CD4-positive, alpha-beta memory T cell (primary cell): ENCODE measurements at places on chromosomes 13 and 19.

- DNase-seq = no peak
Measured at GRCh38 chr13:34731486-34731885, 210.6 kb upstream of the NBEA start.

- no peak for DNase-seq
Measured at GRCh38 chr13:29540334-29540733, 55.2 kb downstream of the SLC7A1 start.

- DNase-seq = peak; percentile 87
Measured at GRCh38 chr19:49533551-49534488, 6.0 kb downstream of the RCN3 start.

DNA sequence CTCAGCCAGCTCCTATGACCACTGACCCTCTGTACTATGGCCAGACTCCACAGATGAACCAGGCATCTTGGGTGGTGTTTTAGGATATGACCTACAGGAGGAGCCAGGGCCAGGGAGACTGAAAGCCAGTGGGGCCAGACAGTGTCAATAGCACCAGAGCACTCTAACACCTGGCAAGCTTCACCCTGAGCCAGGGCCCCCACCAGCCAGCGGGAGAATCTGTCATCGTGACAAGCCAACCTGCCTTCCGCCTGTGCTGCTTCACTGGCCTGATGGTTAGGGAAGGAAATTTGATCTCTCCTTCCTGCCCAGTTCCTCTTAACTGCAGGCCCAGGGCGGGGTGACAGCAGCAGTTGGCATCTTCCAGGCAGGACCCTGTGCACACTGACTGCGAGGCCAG lies 222.4 kb downstream of the UQCRFS1 start:
- DNase-seq = no peak

GRCh38 chr13:60590800-60591747 lies 194.1 kb downstream of the TDRD3 start:
- DNase-seq = no peak

DNA sequence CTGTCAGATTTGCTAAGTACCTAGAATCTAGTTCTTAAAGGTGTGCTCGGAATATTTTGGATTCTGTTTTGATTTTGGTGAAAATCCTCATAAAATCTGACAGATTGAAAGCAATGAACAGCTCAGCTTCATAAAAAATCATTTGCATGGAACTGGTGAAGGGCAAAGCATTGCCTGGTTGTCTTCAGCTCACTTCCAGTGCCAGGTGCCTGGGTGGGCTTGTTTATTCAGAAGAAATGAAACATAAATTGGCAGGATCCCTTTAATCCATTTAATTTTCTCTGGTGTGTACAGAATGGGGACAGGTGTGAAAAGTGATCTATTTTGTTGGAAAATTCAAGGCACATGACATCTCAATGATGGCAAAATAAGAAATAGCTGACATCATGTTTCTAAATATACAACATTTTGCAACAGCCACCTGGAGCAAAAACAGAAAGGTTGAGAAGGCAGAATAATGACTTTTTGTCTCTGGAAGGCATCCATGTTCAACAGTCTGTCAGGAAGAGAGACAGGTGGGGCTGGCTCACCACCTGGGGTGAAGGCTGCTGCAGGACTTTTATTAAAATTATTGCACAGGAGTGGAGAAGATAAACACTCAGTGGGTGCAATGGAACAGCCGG lies 52.2 kb downstream of the RFC3 start:
- no peak for DNase-seq

DNA sequence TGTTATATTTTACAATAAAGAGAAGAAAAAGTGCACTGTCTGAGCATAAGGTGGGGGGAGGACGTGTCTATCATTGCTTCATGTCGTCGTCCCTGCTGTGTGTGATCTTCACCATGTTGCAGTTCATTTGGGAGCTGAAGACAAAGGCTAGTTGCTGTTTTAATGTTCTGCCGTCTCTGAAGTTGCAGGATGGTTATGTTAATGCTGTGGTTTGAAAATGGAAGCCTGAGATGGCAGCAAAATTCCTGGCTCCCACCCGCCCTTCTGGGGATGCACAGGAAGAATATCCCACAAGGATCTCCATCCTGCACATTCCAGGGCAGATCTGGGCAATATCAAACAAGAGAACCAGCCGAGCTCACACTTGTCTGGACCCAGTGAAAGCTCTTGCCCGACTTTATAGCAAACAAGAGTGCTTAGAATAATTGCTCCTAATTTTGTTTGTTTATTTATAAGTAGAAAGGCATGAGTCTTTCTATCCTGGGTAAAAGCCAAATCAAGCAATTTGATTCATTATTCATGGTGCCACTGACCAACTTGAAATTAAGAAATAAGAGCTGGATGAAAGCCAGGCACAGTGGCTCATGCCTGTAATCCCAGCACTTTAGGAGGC lies 110.3 kb upstream of the ABCC4 start:
- DNase-seq = no peak

- DNase-seq = no peak
Measured at GRCh38 chr13:107461751-107462150, 753.6 kb downstream of the LIG4 start.

GRCh38 chr19:31979949-31980670 lies 365.3 kb upstream of the ZNF507 start:
- DNase-seq = no peak

DNA sequence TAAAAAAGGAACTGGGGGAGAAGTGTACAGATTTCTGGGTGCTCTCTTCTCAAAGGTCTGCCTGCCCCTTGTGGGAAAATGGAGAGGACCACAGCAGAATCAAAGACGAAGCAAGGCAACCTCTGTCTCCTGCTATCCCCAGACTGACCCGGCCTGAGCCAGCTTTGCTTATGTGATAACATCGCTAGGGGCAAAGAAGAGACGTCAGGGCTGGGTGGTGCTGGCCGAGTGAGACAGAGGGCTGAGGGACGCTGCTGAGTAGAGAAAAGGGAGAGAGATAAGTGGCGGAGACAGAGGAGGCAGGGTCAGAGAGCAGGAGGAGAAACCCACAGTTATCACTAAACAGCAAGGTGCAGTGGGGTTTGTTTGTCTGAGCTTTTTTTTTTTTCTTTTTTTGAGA lies 4.6 kb upstream of the MUC16 start:
- DNase-seq = no peak

GRCh38 chr19:12400633-12401502 lies at the start of gene ZNF799:
Gene ZNF799, minus strand, starts transcription at chr19:12401271. Its CDS starts 201 bp downstream, at chr19:12401070.
- DNase-seq = peak; percentile 83

GRCh38 chr13:21970918-21971317 lies 300.0 kb downstream of the FGF9 start:
- DNase-seq = no peak

- DNase-seq = no peak
Measured at GRCh38 chr13:45278096-45278645, 62.8 kb downstream of the TPT1 start.

- no peak for DNase-seq
Measured at GRCh38 chr13:50089633-50090032, 74.4 kb downstream of the KCNRG start.

DNA sequence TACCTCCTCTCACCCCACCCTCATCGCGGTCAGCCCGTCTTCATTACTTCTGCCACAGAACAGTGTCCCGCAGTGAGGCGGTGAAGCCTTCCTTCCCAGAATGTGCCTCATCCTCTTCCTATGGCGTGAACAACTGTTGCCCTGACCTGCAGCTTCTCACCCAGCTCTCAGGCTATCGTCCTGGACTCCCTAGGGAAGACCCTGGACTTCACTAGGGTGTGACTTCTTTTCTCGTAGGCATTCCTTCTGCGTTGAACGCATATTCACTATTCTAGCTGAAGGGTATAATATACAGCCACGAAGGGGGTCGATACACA lies 982 bp downstream of the ZNF865 start:
- no peak for DNase-seq

GRCh38 chr13:102675115-102675514 lies 19.7 kb downstream of the METTL21C start:
- DNase-seq = no peak

- DNase-seq = no peak
Measured at GRCh38 chr19:7292950-7293761, 1.1 kb downstream of the INSR start.

- DNase-seq = no peak
Measured at GRCh38 chr13:23987331-23987894, 90.1 kb upstream of the C1QTNF9B start.

DNA sequence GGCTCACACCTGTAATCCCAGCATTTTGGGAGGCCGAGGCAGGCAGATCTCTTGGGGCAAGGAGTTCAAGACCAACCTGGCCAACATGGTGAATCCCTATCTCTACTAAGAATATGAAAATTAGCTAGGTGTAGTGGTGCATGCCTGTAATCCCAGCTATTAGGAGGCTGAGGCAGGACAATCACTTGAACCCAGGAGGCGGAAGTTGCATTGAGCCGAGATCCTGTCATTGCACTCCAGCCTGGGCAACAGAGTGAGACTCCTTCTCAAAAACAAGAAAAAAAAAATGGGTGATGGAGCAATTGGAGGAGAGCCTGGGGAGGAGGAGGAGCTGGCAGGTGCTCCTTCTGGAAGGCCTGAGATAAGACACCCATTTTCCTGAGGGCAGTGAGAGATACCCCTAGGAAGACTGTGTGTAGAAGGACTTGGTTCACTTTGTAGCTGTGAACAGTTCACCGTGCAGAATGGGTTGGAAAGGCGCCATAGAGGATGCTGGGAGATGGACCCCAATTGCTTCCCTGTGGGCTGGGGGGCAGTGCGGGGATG lies 8.7 kb upstream of the CARM1 start:
- DNase-seq = no peak

- DNase-seq = no peak
Measured at GRCh38 chr13:65868884-65869283, 1361.3 kb downstream of the PCDH9 start.

DNA sequence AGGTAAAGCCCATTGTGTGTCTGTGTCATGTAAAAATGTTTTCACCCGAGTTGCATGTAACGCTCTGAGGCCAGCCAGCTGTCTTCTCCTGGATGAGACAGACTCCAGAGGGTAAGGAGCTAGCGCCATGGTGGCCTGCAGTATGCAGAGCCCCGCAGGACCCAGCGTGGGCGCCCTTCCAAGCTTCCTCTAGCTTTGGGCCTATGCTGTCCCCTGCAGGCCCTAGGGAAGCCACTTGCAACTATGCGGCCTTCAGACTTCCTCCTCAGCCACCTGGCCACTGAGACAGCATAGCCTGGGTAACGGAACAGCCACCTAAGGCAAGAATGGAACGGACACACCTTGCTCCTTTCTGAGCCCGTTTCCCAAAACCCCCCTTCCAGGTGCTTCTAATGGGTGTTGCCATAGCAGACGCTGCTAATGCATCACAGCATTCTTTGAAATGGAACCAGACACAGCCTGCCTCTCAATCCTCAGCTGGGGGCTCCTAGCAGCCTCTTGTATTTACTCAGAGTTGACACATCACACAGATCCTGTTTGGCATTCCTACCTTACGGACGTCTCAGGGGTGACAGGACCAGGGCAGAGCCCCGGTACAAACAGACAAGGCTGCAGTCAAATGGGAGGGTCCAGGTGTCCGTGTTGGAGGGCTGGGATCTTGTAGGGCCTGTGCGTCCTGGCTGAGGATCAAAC lies 6.2 kb downstream of the FAM32A start:
- DNase-seq = no peak

- no peak for DNase-seq
Measured at GRCh38 chr19:55554741-55555152, 9.4 kb upstream of the SBK3 start.

DNA sequence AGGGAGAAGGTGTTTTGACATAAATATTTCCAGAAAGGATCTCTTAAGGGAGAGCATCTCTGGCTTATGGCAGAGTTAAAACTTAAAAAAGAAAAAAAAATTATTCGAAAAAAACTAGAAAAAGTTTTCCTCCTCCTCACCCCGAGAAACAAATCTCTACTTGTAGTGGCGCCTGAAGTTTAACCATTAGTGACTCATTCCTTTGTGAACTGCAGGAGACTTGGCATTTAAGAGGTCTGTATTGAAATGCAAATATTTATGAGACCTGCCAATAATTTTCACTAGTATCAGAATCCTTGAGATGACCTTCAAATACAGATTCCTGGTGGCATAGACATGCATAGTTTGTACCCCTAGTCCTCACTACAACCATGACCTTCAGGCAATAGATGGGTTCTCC lies 64.9 kb upstream of the MED4 start:
- DNase-seq = no peak

GRCh38 chr19:32624410-32624809 lies 43.4 kb downstream of the PDCD5 start:
- DNase-seq = no peak

DNA sequence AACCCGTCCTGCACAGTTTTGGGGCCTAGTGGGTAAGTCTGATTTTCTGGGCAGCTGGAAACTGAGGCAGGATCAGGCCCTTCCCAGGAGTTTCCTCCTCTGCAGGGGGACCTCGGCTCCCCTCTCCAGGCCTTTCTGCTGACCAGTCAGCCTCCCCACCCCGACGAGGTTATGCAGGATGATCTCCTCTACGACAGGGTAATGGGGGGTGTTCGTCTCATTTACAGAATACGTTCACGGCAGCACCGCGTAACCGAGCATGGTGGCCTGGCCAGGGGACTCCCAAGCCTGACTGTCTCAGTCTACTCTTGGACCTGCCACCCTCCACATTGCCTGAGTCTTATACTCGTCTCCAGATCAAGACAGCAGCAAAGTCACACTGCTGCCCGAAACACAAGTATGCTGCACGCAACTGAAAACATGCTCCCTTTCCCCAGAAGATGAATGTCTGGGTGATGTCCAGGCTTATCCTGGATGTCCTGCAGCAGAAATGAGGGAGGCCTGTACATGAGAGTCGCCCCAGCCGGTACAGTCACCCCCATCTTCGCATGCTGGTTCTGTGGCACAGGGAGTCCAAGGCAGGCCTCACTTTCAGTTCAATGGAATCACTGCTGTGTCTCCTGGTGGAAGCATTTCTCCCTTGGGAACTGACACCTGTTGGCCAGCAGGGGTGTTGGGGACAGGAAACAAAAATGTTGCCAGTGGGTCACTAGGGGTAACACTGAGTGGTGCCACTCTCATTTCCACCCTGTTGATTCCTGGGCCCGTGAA lies 120.8 kb downstream of the SOX1 start:
- DNase-seq = no peak

DNA sequence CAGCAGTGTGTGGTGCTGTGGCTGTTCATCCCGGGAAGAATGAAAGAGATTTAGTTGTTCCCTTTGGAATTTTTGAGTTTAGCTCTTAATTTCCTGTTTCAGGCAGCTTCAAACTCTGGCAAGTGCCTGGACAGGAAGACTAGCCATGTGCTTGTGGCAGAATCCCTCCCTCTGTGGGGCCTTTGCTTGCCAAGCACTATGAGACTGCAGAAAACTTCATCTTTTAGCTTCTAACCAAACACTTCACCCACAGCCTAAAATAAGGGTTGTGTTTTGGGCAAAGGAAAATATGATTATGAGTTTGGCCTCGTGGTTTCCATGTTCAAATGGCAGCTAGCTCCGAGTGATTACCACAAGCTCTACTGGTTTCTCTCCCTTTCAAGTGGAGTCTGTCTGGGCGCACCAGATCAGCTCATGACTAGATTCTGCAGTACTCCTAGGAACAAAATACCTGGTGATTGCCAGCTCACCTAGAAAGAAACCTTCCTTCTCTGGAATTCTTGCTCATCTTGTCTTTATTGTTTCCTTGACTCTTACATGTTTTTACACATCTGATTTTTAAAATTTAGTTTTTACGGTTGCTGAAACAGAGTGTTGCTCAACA lies 707.5 kb downstream of the SLITRK6 start:
- DNase-seq = no peak
